ENCODE measurements at places on chromosomes 1 and 21.

DNA sequence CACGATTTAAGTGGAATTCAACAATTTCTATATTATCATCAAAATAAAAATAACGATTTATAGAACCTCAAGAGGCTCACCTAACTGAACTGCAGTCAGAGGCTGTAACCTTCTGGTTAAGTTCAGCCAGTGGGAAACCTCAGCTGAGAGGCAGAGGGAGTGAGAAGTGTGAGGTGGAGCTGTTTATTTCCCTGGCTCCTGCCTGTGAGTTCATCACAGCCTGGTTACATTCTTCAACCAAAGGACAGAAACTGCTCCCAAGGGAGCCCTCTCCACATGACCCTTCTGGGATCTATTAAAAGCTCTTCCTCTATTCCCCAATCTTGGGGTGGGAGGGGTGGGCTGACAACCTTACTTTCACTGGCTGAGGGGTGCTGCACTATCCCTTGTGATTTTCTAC is 22.2 kb downstream of the DYNLT5 start:
- H3K36me3 ChIP-seq: no peaks in the 10 kb centered on the region
- no peak for DNase-seq
- H3K27me3 ChIP-seq: no peaks in the 10 kb centered on the region
- H3K27ac ChIP-seq: no peak overlapping the region
- no peak overlapping the region for H3K4me3 ChIP-seq

DNA sequence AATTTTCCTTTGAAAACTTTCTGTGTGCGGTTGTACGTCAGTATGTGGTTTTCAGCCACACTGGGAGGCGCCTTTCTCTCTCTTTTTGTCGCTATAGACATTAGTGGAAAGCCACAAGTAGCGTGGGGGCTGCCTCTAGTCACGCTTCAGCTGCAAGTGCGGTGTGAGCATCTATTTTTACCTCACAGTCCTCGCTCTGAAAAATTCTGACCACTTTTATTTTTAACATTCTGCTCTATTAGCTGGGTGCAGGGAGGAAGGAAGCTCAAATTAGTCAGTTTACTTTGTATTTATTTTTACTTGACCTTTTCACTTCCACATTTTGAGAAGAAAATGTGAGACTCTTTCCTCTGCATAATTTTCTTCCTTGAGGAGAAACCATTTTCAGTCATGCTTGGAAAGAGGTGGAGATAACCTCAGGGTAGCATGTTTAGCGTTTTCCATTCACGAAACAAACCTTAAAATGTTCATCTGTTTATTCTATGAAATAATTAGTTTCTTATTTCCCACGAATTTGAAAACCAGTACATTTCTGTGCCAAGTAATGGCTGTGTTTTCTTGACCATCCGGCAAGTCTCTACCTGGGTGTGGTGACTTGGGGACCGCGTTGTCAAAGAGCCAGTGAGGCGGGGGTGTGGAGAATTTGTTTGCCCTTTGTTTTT is 35.6 kb downstream of the ADARB1 start:
- peak; percentile 23 for DNase-seq
- H3K36me3 ChIP-seq: no peaks in the 10 kb centered on the region
- no peak overlapping the region for H3K4me3 ChIP-seq
- H3K27ac ChIP-seq: no peak overlapping the region
- no peaks in the 10 kb centered on the region for H3K27me3 ChIP-seq

- H3K4me3 ChIP-seq: no peak overlapping the region
- H3K27ac ChIP-seq: no peak overlapping the region
- no peaks in the 10 kb centered on the region for H3K4me1 ChIP-seq
- H3K36me3 ChIP-seq: no peaks in the 10 kb centered on the region
These were observed 7.5 kb upstream of the SOX13 start for GRCh38 chr1:204065174-204065985.

- no peak overlapping the region for H3K27ac ChIP-seq
- H3K4me1 ChIP-seq: peaks cover 16% of the 10 kb centered on the region
- H3K27me3 ChIP-seq: peaks cover 7% of the 10 kb centered on the region
- no peak overlapping the region for H3K4me3 ChIP-seq
- H3K36me3 ChIP-seq: no peaks in the 10 kb centered on the region
- DNase-seq: peak; percentile 26
These were observed 24.0 kb downstream of the C1QB start for GRCh38 chr1:22676916-22677583.

Data from astrocyte (in vitro differentiated cells and primary cell).